Fibroblast of the conjunctiva (primary cell): ENCODE measurements at places on chromosomes 12 and 14.

GRCh38 chr14:56196274-56196673, 78.1 kb downstream of the PELI2 start:
- peak; percentile 59 for DNase-seq

GRCh38 chr12:68856510-68856909, 48.5 kb downstream of the MDM2 start:
- DNase-seq: no peak

GRCh38 chr12:26648999-26649398, 184.0 kb downstream of the ITPR2 start:
- no peak for DNase-seq

DNA sequence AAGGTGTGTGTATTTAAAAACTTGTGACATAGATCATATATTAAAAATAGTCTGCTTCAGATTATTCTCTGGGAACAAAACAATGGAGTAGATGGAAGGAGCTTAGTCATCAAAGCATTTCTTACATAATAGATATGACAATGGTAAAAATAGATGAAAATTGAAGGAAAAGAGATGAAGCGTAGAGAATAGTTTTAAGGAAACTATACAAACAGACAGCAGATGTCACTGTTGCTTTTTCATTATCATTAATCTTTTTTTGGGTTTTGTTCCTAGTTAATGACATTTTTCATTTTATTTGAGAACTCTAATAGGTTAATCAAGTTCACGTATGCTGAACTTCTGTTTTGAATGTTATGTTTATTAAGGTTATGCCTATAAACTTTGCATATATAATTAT, 149.2 kb upstream of the FBXO33 start:
- no peak for DNase-seq

GRCh38 chr14:24382064-24382371, 14.0 kb downstream of the NFATC4 start:
- DNase-seq: no peak

GRCh38 chr12:91743704-91744321, 401.8 kb downstream of the BTG1 start:
- DNase-seq: no peak

DNA sequence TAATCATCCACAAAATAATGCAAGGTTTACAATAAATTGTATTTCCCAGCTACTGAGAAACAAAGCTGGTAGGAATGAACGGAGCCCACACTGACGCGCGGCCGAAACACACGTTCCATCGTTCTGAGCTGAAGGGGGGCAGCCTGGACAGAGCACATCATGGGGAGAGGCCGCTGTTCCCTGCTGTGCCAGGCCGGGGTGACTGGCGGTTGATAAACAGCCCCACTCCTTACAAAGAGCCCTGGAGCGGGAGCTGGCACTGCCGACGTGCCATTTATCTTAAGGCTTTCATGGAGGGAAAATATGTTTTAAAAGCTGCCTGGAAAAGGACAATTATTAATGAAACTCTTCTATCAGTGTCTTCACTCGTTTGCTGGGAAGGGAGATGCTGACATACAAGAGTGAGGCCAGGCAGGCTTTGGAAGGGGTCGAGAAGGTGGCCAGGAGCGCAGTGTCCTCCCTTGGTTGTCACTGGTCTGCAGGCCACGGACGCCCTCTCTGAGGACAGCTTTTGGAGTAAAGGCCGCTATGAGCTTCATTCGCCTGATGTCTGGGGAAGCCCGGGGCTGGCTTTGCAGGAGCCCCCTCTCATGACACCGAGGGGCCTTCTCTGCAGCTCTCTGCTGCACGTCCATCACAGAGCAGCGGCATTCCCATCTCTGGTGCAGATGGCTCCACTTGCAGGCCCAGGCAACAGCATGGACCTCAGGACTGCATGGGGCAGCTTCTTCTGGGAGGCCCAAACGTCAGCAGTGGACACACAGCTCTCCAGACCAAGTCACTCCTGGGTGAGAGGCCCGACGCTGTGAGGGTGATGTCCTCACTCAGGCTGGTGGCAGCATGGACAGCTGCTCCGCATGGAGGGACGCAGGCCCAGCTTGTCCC, 355.3 kb upstream of the SFSWAP start:
- DNase-seq: no peak

- DNase-seq: no peak
These were observed 121.7 kb downstream of the DUSP6 start for GRCh38 chr12:89230376-89231315.

- no peak for DNase-seq
These were observed 379.4 kb downstream of the ZFP36L1 start for GRCh38 chr14:68413509-68413908.

DNA sequence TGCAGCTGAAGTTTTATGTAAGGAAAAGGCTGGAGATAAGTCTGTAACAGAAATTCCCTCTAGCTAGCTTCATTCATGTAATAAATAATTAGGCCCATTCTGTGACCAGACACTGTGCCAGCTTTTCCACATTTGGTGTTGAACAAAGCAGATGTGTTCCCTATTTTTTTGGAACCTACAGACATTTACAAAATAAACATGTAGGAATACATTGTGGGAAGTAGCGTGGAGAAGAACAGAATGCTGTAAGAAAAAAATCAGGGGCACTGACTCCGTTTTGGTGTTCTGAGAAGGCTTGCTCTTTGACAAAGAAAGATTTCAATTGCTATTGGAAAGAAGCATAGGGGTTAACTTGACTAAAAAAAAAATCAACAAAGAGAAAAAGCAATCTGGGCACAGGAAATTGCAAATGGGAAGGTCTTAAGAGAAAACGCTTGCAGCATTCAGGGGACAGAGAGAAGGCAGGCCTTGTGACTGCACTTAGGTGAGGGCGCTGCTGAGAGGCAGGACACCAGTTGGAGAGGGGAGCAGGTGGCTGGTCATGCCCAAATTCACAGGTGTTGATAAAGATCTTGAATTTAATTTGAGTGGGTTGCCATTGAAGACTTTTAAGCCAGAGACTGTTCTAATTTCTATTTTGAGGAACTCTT, 4.0 kb downstream of the FAR2 start:
- no peak for DNase-seq

DNA sequence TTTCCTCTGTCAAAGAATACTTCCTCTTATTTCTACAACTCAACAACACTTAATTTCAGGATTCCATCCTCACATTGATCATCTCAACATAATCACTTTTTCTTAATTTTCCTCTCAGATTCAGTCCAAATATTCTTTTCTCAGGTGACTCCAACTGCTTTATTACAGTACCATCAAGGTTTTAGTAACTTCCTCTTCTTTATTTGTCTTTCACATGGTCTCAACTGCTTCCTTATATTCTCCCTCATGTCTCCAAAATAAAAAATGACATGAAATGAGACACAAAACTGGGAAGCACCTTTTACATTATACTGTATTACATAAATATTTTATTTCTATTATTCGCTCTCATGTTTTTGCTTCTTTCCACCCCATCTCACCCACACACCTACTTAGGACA, 55.5 kb downstream of the PPP2R5E start:
- DNase-seq: no peak

GRCh38 chr14:53716578-53716977, 240.0 kb downstream of the BMP4 start:
- DNase-seq: no peak

- no peak for DNase-seq
These were observed 97.6 kb downstream of the GCH1 start for GRCh38 chr14:54805070-54805444.

DNA sequence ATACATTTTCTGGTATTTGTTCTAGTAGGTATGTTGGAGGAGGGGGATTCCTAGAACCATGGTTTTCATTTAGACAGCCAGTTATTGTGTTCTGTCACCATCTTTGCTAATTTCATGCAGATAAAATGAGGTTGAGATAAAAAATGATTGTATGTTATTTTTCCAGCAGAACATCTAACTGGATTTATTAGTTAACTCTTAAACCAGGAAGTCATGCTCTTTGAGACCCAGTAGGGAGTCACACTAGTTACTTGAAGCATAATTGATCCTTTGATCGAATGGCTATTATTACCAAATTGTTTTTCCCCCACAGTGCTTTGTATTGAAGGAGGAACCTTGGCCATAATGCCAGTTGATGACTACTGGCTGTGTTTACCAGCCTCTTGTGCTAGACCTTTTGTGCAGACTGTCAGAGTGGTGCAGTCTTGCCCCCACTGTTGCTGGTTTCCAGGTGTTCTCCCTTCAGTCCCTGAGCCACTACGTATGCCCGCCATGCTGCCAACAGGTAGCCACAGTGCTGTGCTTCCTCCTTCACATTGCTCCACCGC, 6.0 kb downstream of the EID3 start:
- DNase-seq: no peak

DNA sequence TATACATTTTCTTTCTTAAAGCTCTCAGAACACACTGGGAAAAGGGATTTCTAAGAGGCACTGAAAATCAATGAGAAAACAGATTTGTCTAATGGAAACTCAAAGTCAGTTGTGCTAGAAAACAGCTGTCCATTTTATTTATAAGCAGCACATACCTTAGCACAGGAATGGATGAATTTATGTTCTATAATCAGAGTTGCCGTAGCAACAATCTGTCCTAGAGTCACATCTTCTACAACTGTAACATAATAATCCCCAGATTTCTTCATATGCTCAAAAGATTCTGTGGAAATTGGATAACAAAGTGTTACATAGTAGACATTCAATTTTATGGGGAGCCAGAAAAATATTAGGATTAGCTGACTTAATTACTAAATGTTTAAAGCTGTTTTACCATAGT, 9.8 kb downstream of the GNPNAT1 start:
- DNase-seq: no peak

DNA sequence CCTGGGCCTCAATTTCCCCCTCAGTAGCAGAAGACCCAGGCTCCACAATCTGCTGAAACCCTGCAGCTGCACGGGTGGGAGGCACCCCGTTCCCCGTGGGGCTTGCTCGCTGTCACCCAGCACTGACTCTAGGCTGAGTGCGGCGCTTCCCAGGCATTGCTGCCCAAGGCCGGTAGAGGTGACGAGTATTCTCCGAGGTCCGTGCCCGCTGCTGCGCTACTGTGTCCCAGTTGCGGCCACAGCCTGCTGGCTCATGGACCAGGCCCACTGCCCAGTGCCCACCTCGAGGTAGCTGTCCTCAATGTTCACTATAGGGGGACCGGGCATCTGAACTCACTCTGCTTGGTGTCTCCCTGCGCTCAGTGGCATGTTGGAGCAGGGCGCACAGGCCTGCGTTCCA, 74.7 kb downstream of the GSC start:
- no peak for DNase-seq

- no peak for DNase-seq
These were observed 42.5 kb downstream of the PRIMA1 start for GRCh38 chr14:93745603-93746273.

- DNase-seq: no peak
These were observed 51.5 kb downstream of the MED13L start for GRCh38 chr12:116226026-116226425.

GRCh38 chr14:59085207-59085739, 103.2 kb upstream of the DAAM1 start:
- DNase-seq: no peak

- peak; percentile 9 for DNase-seq
These were observed 67.8 kb upstream of the KCNH3 start for GRCh38 chr12:49470986-49471385.

DNA sequence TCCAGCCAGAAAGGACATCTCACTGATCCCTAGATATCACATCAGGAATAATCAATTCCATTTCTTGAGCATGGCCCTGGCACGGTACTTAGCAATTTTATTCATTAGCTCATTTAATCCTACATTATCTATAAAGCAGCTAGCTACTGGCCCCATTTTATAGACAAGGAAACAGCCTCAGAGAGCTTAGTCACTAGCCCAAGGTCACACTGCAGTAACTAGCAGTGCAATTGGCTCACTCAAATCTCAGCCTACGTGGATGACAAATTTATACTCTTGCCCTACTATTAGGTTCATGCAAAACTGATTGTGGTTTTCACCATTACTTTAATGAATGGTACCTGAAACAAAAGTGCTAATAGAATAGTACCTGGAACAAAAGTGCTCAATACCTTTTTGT, 41.7 kb downstream of the NUAK1 start:
- DNase-seq: no peak

DNA sequence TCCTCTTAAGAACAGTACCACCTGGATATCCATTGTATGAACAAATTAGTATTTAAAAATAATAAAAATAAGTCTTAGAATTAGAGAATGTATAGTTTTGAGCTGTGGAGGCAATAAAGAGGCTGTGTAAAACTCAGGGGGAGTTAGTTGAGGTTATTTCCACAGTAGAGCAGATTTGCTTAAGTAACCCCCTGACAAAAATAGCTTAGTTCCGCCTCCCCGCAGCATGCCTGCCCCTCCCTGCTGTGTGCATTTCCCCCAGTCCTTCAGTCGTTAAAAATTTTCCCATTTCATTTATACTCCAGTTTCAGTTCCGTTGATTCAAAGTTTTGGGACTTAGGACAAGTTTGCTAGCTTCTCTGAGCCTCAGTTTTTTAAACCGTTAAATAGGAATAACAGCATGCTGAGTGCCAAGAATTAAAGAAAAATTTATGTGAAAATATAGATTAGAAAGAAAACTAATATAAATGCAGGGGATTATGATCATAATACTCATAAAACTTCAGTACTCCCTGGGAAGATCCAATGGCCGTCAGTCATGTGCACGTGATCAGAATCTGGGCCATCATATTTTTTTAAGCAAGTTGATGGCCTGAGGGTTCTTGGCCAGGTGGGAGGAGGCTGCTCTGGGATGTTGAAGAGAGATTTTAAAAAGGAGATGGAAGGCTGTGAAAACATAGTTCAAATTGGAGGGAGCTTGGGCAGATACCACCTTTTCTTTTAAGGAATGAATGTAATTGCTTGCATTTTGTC, 14.5 kb upstream of the SLC38A2 start:
- peak; percentile 77 for DNase-seq

GRCh38 chr12:119326341-119326740, 8.2 kb upstream of the CCDC60 start:
- DNase-seq: no peak

DNA sequence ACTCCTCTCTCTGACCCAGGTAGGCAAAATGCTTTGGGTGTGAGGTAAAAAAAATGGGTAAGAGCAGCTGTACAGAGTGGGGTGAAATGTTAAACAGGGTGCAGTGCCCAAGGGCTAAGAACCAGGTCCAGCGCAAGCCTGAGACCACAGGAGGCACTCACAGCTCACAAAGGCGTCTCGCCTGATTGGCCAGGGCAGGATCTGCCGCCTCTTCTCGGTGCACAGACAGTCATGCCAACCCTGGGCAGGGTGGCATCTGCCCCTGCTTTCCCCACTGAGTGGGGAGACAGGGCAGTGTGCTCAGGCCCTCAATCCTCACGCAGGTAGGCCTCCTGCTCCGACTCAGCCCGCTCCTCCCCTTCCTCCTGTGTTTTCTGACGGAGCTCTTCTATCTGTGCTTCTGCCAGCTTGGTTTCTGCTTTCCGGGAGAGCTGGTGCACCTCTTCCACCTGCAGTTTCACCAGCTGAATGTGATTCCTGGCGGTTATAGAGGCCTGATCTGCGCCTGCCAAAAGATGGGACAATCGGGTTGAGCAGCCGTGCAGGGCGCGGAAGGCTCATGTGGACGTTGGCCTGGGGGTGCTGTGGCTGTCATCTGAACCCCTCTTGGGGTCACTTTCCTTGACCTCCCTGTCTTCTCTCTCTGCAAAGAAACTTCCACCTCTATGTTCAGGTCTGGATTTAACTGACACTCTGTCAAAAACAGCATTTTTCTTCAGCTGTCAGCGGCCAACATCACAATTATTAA, 4.7 kb downstream of the B3GNT4 start:
- no peak for DNase-seq

- DNase-seq: peak; percentile 78
These were observed 120.0 kb upstream of the SLC38A2 start for GRCh38 chr12:46492471-46493085.
